ENCODE measurements at places on chromosomes 13 and 19.

GRCh38 chr19:46875234-46875633 is 14.4 kb downstream of the ARHGAP35 start:
- no peak for DNase-seq

DNA sequence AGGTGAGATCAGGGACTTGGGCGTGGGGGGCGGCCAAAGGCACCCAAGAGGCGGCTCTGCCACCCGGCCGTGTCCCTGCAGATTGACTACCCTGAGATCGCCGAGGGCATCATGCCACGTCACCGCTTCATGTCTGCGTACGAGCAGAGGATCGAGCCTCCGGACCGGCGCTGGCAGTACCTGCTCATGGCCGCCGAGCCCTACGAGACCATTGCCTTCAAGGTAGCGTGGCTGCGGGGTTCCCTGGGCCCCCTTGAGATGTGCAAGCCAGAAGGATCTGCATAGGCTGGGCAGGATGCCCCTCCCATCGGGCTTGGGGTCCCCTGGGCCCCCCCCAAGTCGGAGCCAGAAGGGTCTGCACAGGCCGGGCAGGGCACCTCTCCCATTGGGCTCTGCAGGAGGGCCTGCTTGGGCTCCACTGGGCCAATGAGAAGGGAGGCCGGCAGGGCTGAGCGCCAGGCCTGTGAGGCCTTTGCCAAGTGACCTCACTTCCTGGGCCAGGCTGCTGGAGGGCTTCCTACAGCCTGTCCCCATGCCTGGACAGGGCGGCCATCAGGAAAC is 2.2 kb upstream of the AMH start:
- no peak for DNase-seq

DNA sequence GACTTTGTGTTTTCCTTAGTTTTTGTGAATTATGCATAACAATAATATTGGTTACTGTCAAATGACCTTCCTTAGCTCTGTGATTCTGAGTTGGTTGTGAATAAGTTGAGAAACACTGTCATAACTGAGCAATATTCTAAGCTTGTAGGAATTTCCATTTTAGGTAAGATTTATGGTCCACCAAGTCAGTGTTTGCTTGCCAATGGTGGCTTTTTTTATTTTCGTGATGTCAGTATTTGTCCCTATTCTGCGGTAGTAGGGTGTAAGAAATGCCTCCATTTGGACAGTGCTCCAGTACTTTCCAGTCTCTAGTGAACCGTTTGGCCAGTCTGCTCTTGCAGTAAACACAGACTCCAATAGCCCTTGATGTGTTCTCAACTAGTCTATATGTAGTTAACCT is 94.7 kb downstream of the FRY start:
- no peak for DNase-seq

DNA sequence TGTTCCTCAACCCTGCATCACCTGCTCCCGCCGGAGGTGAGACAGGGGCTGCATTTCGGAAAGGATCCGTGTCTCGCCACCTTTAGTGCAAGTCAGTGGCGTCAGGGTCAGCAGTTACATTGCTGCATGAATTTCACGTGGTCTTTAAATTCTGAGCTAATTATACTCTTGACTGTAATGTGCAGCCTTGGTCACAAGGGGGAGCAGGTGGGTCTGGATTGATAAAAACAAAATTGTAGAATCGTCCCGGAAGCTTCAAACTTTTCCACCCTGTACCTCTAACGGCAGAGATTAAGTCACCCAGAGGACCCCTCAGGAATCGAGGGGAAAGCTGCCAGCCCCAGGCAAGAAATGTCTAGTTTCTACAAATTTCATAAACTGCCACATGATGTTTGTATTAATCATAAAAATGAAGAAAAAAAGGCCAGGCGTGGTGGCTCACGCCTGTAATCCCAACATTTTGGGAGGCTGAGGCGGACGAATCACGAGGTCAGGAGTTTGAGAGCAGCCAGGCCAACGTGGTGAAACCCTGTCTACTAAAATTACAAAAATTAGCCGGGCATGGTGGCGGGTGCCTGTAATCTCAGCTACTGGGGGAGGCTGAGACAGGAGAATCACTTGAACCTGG is 20.2 kb downstream of the BBC3 start:
- DNase-seq: no peak

GRCh38 chr13:46749951-46750350 is 47.0 kb downstream of the ESD start:
- no peak for DNase-seq

DNA sequence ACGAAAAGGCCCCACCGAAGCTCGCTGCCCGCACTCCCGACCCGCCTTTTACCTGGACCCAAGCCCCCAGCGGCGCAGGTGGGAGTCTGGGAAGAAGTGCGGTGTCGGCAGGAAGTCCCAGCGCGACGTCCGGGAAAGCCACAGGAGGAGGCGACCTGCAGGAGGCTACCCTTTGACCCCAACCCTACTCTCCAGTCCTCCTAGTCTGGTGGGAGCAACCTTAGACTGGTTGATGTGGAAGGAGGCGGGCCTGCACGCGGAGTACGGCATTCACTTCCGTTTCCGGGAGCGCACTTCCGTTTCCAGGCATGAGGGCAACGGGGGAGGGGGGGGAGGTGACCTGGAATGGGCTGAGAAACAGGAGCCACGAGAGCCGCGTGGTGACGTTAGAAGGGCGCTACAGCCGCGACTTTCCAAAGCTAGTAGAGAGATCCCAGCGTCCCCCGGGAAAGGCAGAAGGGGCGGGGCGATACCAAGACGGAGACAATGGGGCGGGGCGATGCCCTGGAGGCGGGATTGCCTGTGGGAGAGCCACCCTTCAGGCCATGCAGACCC is 28.5 kb downstream of the ZNF266 start:
- DNase-seq: peak; percentile 58

DNA sequence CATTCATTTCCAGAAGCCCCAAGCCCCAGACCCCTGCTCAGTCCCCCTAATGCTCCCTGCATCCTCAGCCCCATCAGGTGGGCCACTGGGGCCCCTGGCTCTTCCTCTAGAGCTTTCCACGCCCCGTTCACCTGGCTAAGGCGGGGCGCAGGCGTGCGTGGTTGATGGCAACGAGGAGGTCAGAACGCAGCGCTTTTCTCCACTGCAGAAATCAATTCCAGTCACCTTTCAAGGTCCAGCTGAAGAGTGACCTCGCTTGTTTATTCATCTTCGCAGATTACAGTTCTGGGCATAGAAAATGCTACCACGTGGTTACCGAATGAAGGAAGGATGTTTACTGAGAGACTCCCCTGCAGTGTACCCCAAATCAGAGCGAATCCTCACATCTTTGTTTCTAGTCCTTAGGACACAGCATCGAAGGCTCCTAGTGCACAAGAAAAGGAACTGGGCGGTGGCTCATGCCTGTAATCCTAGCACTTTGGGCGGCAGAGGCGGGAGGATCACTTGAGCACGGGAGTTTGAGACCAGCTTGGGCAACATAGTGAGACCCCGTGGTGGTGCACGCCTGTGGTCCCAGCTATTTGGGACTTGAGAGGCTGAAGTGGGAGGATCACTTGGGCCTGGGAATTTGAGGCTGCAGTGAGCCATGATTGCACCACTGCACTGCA is 828 bp upstream of the PBX4 start:
- no peak for DNase-seq

DNA sequence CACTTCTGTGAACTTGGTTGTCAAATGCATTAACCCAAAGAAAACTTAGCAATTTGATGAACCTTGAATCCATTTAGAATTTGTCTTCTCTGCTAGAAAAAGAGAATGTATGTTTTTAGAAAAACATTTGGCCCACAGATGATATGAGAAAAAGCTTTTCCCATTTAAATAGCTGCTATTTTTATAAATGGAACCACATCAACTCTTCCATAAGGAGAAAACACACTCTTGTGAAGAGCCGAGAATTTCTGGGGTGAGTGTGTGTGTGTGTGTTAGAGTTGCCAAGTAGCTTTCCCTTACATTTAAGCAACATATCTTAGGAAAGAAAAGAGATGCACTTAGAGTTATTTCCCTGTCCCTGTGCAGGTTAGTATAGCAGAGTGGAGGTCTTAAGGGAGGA is 322.8 kb downstream of the ITGBL1 start:
- DNase-seq: no peak

DNA sequence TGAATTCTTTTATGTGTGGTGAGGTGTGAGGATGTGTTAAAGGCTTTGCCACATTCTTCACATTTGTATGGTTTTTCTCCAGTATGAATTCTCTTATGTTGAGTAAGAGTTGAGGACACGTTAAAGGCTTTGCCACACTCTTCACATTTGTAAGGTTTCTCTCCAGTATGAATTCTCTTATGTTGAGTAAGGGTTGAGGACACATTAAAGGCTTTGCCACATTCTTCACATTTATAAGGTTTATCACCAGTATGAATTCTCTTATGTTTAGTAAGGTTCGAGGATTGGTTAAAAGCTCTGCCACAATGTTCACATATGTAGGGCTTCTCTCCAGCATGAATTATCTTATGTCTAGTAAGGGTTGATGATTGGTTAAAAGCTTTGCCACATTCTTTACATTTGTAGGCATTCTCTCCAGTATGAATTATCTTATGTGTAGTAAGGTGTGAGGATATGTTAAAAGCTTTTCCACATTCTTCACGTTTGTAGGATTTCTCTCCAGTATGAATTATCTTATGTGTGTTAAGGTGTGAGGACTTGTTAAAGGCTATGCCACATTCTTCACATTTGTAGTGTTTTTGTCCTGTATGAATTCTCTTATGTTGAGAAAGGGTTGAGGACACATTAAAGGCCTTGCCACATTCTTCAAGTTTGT is 27.1 kb downstream of the ZNF724 start:
- no peak for DNase-seq

DNA sequence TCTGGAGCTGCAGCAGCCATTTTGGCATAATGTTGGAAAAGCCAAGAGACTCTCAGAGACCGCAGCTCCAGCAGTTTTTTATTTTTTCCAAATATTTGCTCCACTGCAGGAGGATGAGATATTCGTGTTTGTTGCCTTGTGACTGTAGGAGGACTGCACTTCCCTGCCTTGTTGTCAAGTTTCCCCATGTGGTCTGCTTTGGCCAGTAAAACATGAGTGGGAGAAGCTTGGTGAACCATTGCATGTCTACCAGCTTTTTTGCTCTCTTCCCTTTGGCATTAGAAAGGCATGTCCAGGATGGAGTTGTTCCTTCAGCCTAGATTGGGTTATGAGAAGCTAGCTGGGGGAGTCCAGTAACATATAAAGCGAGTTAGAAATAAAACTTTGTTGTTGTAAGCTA is 47.7 kb upstream of the ALOX5AP start:
- no peak for DNase-seq

DNA sequence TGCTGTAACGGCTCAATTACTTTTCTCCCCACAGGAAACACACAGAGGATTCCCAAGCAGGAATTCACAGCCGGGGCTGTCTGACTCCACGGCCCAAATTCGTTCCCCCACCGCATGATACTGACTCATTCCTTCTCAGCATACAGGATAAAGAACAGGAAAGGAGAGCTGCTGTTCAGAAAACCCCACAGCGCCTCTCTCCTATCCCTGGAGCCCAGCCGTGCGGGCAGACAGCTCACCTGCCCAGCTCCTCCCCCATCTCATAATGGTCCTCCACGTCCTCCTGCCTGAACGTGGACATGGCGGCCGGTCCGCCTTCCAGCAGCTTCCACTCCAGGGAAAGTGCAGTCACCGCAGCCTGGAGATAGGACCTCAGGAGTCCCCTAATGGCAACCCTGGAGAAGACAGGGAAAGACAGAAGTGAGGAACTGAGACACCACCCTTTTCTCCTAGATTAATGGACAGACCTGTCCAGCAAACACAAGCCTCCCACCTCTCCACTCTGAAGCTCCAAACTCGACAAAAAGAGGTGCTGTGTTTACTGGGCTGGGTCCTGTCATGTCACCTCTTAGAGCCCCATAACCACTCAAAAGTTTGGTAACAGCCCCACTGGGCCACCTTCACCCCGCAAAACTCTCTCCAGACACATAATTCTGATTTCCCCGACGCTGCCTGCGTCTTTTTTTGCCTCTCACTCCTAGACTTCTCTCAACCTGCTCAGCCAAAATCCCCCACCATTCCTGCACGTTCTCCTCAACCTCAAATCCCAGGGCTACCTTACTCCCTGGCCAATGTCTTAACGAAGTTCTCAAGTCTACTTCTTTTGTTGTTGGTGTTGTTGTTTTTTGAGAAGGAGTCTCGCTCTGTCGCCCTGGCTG is 1.2 kb downstream of the DAPK3 start:
- no peak for DNase-seq

DNA sequence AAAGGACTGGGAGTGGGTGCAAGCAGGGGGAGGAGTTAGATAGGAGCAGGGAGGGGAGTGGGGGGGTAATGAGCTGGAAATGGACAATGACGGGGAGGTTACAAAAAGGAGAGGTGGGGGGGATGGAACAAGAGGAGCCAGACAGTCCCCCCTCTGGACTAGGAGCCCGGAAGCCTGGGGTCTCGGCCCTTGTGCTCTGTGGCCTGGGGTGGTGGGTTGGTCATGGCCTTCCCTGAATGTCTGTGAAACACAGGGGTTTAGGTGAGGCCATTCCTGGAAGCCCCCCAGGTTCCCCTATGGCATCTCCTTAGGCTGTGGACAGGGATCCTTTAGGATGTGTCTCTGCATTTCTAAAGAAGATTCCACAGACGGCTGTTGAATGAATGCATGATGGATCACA is 12.1 kb downstream of the KCNC3 start:
- no peak for DNase-seq

GRCh38 chr19:1063030-1063908 is 3.7 kb upstream of the ARHGAP45 start:
- DNase-seq: no peak

- no peak for DNase-seq
These were observed at the start of gene PALM for GRCh38 chr19:708154-709143. Gene PALM (plus strand): TSS chr19:708935. CDS start chr19:709147, 212 bp downstream.

DNA sequence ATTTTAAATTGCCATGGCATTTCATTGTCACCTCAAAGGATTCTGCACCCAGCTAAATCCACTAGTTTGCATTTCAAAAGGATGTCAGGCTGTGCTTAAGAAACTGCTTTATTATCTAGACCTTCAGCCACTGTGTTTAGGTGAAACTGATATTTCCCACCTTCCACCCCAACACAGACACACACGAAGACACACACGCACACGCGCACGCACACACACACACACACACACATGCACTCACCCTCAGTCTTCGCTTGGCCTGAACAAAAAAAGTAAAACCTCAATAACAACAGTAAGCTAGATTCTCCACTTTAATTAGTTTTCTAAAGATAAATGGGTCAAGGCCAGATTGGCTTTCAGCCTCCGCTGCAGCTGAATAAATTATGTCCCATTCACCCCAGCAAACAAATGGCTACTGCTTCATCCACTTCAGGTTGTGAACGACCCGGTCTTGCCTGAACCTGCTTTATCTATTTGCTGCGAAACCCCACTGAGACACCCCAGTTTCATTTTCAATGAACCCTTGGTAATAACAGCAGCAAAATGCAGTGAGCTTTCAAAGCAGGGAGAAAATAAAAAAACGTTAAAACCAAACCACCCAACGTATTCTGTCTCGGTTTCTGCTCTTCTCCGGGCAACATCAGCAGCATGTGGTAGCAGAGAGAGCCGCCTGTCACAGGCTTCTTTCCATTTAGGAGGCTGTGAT is 166.8 kb downstream of the DCT start:
- DNase-seq: no peak

DNA sequence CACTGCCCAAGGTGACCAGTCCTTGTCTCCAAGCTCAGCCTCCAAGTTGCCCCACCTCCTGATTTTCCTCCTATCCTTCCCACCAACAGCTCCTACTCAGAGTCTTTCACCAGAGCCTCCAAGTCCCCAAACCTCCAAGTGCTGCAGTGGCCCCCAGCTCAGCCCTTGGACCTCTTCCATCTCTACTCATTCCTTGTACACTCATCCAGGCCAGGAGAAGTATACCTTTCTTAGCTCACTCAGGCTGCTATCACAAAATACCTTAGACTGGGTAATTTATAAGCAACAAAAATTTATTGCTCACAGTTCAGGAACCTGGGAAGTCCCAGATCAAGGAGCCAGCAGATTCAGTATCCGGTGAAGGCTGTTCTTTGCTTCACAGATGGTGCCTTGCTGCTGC is 11.3 kb downstream of the ATP7B start:
- DNase-seq: no peak

- no peak for DNase-seq
These were observed 105.8 kb downstream of the DPF1 start for GRCh38 chr19:38118176-38118575.
